ENCODE measurements at places on chromosomes 16 and 17. TPM values are rescaled to one million over a fixed set of nuclear protein-coding genes. Genes with fewer than 3 reads are reported as not detected.
A peak's percentile ranks its signal among the peaks of the same experiment; 100 is the strongest.

DNA sequence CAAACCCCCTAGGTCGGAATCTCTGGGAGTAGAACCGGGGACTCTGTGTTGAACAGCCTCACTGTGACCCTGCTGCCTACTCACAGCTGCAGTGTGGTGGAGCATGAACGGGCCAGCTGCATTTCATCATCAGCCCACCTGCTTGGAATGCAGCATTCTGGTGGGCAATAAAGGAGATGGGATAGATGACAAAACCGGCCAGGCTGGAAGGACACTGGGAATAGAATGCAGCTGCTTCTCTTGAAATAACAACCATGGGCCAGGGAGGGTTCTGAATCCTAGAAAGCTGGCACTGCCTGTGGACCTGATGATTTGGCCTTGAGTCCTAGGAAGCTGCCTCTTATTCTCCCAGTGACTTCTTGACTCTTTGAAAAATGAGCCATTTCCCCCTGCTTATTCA, 23.5 kb downstream of the CFAP97D1 start:
- no peak for DNase-seq
- no peaks in the 10 kb centered on the region for H3K4me1 ChIP-seq

DNA sequence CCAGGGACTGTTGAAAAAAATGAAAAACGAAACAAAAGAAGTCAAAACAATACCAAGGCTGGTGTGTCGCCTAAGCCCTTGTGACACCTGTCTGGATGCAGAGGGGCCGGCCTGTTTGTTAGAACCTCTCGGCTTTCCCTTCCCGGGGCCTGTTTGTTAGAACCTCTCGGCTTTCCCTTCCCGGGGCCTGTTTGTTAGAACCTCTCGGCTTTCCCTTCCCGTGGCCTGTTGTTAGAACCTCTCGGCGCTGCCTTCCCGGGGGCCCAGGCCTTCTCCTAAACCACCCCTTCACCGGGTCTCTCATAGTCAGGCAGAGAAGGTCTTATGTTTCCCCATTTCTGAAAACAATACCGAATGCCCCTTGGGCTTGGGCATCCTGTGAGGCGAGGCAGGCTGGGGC, 180.0 kb downstream of the BANP start:
- H3K27me3 ChIP-seq, result no peaks in the 10 kb centered on the region
- no peak overlapping the region for H3K4me3 ChIP-seq
- H3K36me3 ChIP-seq, result no peaks in the 10 kb centered on the region
- H3K4me1 ChIP-seq, result peaks cover 4% of the 10 kb centered on the region
- H3K27ac ChIP-seq, result no peak overlapping the region
- no peak for DNase-seq

DNA sequence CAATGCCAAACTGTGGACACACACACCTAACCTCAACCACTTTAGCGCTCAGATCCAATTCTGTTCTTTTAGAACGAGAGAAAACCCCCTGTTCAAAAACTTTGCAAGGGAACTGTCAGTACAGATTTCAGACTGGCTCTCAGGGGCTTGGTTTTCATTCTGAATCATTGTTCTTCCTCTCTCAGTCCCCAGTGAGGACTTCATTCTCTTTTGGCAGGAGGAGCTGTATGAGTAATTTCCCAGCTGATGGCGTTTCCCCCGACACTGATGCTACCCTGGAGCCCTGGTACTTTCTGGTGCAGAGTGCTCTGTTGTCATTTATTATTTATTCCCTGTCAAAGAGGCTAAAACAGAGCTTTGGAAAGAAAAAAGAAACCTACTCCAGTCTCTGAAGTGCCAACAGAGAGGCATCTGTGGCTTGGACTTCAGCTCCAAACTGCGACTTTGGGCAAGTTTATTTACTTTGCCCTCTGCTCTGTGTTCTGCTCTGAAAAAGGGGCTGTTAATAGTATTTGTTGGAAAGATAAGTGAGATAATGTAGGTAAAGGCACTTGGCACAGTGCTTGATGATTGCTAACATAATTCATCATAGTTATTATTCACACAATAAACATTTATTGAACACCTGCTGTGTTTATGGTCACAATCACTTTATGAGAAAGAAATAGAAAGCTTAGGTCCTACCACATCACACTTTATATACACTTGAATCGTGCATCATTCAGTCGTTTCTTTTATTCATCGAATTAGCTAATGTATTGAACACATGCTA, 28.3 kb downstream of the ETV4 start:
- no peak overlapping the region for H3K4me3 ChIP-seq
- peaks cover 4% of the 10 kb centered on the region for H3K4me1 ChIP-seq
- H3K36me3 ChIP-seq, result peaks cover 22% of the 10 kb centered on the region
- H3K27me3 ChIP-seq, result no peaks in the 10 kb centered on the region
- DNase-seq, result no peak

GRCh38 chr16:75317101-75317522, 65.7 kb upstream of the BCAR1 start:
- H3K27me3 ChIP-seq, result no peaks in the 10 kb centered on the region
- no peak overlapping the region for H3K27ac ChIP-seq
- peaks cover 10% of the 10 kb centered on the region for H3K36me3 ChIP-seq
- H3K4me1 ChIP-seq, result peaks cover 12% of the 10 kb centered on the region

GRCh38 chr16:69703638-69704037, 22.7 kb downstream of the NQO1 start:
- DNase-seq, result no peak
- no peak overlapping the region for H3K4me3 ChIP-seq
- H3K36me3 ChIP-seq, result peaks cover 12% of the 10 kb centered on the region
- H3K4me1 ChIP-seq, result peaks cover 4% of the 10 kb centered on the region
- H3K27ac ChIP-seq, result no peak overlapping the region
- no peaks in the 10 kb centered on the region for H3K27me3 ChIP-seq

DNA sequence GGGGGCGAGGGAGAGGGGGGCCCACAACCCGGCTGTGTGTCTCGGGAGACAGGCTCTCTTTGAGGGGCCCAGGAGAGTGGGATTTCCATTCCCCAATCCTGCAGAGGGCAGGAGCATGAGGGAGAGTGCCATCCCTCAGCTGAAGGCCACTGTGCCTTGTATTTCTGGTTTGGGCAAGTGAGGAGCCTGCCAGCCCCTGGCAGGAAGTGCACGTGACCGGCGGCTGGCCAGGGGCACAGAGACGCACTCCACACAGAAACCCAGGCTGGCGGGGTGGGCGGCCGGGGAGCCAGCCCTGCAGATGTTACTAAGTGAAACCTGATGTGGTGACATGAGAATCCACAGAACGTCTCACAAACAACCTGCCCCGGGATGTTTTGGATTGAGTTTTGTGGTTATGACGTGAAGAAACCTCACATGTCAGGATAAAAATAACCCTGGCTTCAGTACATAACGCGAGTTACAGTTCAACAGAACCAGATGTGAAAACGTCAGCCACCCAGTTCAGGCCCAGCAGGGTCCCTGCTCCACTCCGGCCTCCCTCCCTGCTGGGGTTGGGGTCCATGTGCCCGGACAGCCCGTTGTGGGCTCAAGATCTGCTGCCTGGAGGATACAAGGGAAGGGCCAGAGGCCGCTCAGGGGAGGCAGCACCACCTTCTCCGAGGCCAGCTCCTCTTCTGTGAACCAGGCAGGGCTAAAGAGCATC, 51.7 kb upstream of the MTSS2 start:
- H3K27ac ChIP-seq, result peak overlapping the region; percentile 64
- no peaks in the 10 kb centered on the region for H3K27me3 ChIP-seq
- peak overlapping the region; percentile 34 for H3K4me3 ChIP-seq
- DNase-seq, result no peak
- H3K36me3 ChIP-seq, result peaks cover 13% of the 10 kb centered on the region

Gene CPNE2
- total RNA-seq, result 28.8 TPM

Gene SLC12A3
- 4.2 TPM for total RNA-seq
